Stimulated activated CD8-positive, alpha-beta memory T cell treated with anti-CD3 and anti-CD28 coated beads, Interleukin-2, amount 100 ng/mL, for 1 hour (primary cell): ENCODE measurements at places on chromosomes 4 and X.

GRCh38 chr4:13203101-13203500 is 281.0 kb downstream of the RAB28 start:
- no peak for DNase-seq

DNA sequence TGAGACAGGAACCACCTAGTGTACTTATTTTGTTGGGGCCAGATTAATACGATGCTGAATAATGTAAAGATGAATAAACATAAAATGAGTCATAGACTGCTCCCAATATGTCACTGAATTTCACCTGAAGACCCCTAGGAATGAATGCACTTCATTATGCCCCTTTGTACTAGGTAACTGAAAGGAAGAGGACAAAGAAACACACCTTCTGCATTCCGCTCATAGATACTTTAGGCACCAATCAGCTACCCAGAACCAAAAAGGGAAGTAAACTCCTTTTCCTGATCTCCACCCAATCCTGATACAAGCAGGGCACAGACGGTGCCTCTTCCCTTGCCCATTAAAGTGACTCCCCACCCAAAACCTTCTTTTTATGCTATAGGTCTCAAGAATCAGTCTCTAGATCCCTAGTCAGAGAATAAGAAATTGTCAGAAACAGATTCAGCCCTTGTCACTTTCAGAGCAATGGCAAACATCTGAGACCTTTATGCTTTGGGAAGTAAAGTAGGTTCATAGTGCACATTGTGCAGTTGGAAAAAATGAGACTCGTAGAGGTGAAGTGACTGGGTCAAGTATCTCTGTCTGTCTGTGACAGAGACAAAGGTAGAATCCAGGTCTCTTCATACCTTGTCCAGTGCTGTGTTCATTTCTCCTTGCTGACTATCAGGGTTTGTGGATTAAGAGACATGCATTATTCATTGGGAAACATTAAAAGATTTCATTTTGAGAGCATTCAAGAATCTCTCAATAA is 2.3 kb downstream of the GPR174 start:
- no peak for DNase-seq

- DNase-seq = no peak
These were observed 308 bp upstream of the TLR2 start for GRCh38 chr4:153683763-153684181.

- DNase-seq = no peak
These were observed 137.8 kb upstream of the MSX1 start for GRCh38 chr4:4721636-4722035.

DNA sequence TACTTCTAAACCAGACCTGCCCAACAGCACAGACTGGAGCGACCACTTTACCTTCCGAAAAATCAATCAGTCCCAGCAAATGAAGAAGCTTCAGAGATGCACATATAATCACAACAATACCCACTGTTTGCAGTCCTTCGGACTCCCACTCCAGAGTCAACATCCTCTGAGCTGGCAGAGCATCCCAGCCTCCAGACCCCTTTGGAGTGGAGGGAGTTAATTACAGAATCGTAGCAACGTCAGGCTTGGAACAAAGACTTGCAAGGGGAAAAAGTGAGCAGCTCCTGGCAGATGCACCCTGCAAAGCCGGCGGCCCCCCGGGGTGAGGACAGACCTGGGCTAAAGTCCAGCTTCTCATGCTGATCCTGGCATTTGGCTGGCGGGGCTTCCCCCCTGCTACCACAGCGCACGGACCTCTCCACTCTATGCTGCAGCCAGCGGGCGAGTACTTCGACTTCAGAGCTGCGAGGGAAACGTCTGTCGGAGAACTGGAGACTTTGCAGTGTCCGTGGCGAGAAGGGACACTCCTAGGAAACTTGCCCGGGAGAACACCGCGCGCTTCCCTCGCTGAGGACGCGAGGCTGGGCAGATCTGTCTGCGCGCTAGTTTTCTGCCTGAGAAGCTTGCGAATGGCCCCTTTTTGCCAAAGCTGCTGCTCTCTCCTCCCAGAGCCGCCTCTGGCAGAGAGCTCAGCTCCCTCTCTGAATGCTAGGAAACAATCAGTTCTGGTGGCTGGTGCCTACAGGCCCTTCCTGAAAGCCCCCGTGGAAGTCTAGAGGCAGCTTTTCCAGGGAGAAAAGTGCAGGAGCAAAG is 283.7 kb downstream of the PACRGL start:
- DNase-seq = no peak

DNA sequence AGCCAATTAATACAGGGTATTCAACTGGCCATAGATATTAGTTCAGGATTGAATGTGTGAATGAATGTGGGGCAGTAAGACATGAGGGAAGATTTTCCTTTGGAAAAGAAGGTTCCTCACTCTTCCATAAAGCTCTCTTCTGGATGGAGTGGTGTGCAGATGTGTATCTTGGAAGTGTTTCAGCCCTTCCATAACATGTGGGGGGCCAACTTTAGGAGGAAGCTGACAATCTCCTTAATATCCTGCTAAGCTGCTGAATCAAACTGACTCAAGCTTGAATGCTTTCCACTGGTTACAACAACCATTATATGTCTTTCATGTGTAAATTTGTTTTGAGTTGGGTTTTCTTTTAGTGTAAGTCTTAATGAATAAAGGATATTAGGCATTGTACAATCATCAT is 40.3 kb downstream of the FANCB start:
- DNase-seq = no peak
